Myocyte (in vitro differentiated cells): ENCODE measurements at places on chromosomes 5 and 9.

- DNase-seq: no peak
These were observed 59.0 kb upstream of the PALM2AKAP2 start for GRCh38 chr9:109721001-109721400.

- DNase-seq: no peak
These were observed 68.0 kb upstream of the IRX4 start for GRCh38 chr5:1950708-1951103.

- peak; percentile 52 for DNase-seq
These were observed 30.0 kb downstream of the POLR1E start for GRCh38 chr9:37515620-37516258.

DNA sequence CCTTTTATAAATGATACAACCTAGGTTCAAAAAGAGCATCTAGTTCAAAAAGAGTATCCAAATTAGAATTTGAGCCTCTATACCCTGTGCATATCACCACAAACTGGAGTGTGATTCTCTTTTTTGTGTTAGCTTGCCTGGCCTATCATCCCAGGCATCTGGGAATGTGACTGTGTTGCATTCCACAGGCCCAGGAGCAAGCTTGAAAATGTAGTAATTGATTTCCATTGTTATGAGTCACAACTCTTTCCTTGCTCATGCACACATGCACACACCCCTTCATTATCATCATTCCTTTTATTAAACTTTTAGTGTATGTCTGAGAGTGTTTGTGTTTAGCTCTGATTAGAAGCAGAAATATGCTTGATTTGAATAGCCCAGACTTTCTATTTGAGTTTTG, 75.2 kb downstream of the FCHO2 start:
- peak; percentile 70 for DNase-seq

- no peak for DNase-seq
These were observed 40.7 kb downstream of the AHRR start for GRCh38 chr5:362189-362588.

DNA sequence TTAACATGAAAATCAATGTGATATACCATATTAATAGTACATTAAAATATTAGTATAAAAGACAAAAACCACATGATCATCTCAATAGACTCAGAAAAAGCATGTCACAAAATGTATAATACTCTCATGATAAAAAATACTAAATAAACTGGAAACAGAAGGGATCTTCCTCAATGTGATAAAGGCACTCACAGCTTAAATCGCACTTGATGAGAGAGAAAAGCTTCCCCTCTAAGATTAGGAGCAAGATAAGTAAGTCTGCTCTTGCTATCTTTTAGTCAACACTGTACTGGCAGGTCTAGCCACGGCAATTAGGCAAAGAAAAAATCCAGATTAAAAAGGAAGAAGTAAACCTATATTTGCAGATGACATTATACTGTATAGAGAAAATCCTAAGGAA, 21.8 kb upstream of the MSH3 start:
- no peak for DNase-seq

GRCh38 chr5:144169904-144170275, 569 bp downstream of the YIPF5 start:
- no peak for DNase-seq

- no peak for DNase-seq
These were observed 118.7 kb downstream of the RXRA start for GRCh38 chr9:134445000-134445399.

DNA sequence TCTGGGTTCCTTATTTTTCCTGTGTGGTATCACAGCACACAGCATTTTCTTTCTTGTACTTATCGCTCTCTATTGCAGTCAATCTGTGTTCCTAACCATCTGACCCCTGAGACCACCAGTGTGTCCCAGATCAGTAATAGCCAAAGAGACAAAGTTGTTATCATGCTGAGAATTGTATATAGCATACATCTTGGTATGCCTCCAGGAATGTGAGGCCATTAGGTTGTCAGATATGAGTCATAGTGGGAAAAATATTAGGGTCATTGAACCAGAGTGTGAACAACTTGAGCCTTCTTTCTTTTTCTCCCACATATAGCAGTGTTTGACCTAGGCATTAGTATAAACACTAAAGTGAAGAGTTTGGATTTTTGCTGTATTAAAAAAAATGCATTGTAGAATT, 106.3 kb downstream of the NDUFAF2 start:
- DNase-seq: no peak

DNA sequence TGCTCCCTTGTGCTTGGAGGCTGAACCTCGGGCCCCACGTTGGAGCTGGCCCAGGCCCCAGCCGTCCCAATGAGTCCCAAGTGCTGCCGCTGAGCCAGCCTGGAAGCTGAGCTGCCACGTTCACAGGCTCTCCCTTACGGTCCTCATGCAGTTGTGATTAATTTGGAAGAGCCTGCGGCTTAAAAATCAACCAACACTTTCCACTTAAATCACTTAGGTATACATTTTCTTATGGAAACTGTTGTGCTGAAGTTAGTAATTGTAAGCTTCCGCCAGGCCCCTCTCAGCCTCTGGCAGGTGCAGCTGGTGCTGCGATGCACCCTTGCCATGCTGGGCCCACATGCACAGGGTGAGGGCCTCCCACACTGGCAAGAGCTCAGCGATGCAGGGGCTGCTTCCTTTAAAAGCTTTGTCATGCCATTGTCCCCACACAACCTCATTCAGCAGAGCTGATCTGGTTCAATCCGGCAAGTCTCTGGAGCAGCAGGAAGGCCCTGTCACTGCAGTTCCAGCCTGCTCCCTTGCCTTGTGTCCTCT, 61.0 kb downstream of the IPPK start:
- DNase-seq: peak; percentile 61

DNA sequence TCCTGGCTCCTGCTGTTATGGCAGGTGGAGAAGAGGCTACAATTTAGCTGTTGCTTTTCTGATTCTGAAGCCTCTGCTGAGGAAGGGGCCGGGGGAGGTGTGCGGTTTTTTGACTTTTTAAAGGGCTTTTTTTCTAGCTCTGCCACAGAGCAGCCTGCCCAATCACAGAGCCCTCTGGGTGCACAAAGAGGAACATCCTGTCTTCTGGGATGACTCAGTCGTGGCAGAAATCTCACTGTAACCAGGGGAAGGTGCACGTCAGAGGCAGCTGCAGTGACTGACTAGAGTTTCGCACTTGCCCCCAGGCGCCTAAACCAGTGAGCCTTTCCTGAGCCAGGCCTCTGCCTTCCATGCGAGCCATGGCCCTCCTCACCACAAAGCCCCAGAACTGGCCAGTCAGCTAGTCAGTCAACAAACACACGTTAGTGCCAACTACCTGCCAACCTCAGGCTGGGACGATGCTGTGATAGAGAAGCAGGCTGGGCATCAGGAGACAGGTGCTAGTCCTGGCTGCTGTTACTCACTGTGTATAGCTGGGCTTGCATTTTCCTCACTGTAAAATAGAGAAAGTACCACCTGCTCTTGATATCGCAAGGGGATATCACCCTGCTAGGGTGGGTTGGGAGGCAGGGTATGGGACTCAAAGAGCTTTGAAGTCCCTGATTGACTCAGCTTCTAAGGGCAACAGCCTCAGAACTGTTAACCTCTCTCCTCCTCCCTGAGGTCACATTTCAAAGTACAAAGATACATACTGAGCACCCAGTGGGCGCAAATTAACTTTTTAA, 2.2 kb downstream of the AKNA start:
- peak; percentile 81 for DNase-seq

DNA sequence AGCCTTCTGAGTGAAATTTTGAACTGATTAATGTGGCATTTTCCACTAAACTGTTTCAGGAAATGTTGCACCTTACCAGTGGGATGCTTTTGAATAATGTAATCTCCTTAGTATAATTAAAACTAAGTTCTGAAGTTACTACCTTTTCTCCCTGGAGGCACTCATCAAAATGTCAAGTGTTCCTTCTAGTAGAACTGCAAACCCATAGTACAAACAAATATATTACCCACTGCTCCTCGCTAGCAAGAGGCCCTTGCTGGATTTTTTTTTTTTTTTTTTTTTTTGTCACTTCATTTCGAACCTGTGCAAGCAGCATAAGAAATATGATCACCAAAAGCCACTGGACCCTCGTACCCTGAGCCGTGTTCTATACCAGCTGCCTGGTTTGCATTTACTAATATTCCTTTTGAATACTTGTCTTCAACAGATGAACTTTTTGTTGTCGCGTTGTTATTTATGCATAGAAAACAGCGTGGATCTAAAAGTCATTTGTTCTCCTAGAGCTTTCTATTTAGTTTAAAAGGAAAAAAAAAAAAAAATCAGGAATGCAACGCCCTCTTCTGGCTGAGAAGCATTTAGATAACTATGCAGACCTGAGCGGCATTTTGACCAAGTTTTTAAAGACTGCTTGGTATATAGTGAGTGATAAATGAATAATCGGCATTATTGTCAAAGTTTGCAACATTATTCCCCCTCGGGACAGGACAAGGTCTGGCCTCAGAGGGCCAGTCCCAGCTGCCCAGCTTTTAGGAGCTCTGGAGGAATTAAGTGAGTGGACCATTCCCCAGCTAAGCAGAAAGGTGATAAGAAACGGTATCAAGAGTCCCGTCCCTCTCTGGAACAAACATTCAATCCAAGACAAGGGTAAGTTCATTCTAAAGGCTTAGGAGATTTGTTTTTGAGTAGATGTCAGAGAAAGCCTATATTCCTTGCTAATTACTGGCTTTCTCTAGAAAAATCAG, 162.5 kb upstream of the KIF2A start:
- DNase-seq: peak; percentile 28

DNA sequence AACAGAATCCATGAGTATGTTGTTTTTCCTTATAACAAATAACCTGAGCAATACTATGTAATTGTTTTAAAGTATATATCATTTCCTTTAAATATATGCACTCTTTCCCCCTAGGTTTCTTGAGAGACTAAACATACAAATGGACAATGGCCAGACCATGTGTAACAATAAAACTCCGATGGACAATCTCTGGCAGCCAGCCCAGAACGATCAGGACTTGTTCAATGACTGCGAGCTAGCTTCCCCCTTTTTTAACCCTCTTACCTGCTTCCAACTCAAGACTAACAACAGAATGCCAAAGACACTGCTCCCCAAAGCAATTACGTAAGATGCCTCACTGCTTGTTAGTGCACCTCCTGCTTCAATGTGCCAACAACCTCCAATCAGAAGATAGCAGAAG, 94.9 kb downstream of the HTR4 start:
- DNase-seq: no peak

DNA sequence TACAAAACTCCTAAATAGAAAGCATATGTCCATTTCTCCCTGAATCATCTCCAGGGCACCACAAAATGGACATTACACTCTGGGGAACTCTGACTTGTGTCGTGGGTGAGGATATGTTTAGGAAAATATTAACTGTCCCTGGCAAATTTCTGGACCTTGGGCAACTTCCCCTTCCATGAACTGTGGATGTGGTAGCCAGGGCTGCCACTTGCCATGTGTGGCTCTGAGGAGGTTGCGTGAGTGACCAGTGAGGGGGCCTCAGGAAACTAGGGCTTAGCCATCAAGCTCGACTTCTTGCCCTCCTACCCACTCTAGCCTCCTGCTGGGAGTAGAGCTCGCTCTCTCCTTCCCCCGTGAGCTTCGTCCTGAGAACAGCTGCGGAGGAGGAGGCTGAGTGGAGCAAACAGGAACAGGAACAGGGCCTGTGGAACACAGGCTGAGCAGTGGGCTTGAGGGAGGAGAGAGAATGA, 13.8 kb upstream of the STC2 start:
- DNase-seq: peak; percentile 27

DNA sequence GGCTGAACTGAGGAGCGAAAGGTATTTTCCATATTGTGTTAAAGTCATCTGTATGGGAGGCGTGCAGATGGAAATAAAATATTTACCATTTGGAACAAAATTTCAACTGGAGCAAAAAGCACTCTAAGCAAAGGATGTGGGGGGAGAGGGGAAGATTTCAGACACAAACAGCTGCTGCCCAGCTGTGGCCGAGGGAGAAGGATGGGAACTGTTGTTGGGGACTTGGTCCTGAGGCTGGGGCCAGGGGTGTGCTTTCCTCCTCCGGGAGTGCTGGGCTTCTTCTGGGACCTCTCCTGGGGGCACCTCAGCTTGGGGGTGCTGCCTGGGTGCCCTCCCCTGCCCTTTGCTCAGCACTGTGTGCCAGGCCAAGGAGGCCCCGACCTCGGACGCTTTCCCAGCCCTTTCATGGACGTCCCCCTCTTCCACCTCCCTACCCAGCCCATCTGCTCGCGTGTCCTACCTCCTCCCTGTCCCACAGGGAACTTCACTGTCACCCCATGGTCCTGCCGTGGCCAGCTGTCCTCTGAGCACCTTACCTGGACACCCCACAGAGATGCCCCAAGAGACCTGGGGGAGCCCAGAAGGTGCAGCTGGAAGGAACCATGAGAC, 101.9 kb upstream of the COL5A1 start:
- no peak for DNase-seq
